Kidney tubule cell (primary cell): ENCODE measurements at places on chromosomes 3 and 15.

GRCh38 chr15:90099072-90099867 is 3.0 kb downstream of the IDH2 start:
- no peak for DNase-seq

GRCh38 chr15:77024273-77025082 is 29.6 kb downstream of the PSTPIP1 start:
- peak; percentile 53 for DNase-seq

DNA sequence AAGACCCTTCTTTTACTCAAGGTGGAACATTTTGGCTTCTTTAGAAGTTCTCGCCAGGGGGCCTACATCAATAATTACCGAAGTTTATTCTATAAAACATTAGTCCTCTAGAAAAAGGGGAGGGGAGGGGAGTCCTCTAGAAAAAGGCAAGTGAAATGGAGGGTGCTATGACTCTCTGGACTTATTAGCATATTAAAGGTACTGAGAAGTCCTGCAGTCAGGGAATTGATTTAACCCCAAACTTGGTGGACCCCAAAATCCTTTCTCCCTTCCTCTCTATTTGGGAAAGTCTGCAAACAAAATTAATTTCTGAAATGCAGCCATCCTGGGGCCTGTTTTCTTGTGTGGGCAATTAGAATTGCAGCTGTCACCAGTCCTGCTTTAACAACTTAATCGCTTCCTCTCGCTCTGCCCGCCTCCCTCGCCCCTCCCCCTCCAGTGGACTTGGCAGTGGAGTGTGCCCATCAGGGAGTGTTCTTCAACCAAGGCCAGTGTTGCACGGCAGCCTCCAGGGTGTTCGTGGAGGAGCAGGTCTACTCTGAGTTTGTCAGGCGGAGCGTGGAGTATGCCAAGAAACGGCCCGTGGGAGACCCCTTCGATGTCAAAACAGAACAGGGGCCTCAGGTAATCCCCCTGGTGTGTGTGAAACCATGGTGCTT is 18.9 kb upstream of the LRRK1 start:
- no peak for DNase-seq

DNA sequence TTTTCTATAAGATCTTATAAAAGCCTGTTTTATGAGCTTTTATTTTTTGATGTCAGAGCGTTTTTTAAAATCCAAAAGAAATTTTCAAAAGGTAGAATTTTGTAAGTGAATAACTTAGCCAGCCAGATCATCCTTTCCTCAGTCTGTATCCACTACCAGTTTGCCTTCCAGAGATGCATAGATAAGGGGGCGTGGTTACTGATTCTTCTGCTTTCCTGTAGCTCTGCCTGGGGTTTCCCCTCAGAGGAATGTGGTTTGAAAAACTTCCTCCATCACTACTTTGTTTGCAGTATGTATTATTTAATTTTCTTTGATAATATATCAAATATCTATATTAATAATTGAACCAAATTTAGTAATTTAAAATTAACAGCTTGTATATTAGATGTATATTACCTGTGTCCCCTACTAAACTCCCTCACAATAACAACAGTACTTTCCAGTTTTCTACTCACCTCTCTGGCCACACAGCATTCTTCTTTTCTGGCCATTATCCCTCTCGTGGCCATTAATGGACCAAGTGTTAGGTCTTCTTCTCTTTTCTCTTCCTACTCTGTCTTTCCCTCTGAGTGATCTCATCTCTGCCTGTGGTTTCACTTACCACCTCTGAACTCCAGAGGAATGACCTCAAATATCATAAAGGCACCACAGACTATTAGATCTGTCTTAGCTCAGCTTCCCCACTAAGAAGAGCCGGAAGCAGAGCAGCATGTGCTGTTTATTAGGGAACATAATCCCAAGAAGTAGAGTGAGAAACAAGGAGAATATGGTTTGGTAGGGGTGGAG is 239.7 kb downstream of the UBE2E2 start:
- peak; percentile 61 for DNase-seq

- no peak for DNase-seq
Measured at GRCh38 chr3:31291818-31292217, 240.9 kb upstream of the STT3B start.

- no peak for DNase-seq
Measured at GRCh38 chr3:53818221-53819162, 27.7 kb downstream of the CHDH start.

DNA sequence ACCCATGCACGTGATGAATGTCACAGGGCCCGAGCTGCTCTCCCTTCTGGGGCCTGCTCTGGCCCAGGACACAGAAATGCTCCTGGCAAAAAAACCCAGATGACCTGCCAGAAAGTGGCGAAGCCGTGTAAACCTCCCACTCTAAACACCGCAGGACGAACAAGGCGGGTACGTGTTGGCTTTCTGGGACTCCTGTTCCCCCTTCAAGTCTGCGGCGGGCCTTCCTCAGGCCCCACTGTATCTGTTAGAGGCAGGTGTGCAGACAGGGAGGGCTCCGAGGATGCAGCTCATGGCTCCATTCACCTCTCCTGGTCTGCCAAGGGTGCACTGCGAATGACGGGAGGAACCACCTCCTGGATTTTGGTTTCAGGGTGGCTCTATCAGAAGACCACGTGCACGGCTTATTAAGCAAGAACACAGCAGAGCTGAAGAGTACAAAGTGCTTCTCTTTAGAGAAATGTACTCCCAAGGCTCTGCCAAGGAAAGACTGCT is 173.8 kb downstream of the ADAMTS17 start:
- no peak for DNase-seq

- DNase-seq, result peak; percentile 92
Measured at GRCh38 chr3:146131616-146132410, 29.2 kb downstream of the PLOD2 start.

DNA sequence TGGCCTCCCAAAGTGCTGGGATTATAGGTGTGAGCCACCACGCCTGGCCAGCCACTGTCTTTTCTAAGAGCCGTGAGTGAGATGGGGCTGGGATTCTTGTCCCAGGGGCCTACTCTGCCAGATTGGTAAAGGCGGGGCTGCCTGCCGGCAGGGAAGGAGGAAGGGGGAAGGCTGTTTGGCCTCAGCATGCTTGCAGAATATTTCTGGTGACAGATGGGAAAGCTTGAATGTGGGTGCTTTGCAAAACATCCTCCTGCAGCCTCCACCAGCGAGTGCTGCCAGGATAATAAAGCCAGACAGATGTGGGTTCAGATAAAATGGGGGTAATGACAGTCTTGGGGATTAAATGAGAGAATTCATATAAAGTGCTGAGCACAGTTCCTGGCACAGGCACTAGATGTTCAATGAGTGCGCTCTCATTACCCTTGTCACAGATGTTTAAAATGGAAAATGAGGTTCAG is 19.8 kb upstream of the ACOX2 start:
- DNase-seq, result no peak

DNA sequence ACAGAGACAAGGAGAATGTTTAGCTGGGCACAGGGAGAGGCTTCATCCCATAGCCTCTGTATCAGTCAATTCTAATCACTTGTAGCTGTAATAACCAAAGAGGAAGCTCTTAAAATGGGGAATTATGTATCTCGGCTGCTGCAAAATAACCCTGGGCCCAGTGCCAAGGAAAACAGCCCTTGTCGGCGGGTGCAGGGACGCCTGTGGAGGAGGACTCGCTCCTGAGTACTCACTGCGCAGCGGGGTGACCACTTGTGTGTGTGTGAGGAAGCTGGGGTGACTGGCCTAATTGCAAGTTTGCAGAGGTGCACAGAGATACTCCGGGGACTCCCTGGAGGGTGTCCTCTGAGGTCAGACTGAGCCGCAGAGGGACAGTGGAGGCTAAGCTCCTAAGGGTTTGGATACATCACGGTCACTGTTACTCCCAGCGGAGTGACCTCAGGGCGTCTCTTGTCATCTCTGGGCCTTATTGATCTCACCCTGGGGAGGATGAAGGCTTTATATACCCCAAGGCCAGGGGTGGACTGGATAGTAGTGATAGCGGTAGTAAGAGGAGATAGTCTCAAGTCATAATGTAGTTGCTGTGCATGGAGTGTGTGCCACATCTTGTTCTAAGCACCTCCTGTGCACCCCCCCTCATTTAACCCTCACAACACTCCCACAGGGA is 37.2 kb downstream of the SLC6A6 start:
- DNase-seq, result no peak

DNA sequence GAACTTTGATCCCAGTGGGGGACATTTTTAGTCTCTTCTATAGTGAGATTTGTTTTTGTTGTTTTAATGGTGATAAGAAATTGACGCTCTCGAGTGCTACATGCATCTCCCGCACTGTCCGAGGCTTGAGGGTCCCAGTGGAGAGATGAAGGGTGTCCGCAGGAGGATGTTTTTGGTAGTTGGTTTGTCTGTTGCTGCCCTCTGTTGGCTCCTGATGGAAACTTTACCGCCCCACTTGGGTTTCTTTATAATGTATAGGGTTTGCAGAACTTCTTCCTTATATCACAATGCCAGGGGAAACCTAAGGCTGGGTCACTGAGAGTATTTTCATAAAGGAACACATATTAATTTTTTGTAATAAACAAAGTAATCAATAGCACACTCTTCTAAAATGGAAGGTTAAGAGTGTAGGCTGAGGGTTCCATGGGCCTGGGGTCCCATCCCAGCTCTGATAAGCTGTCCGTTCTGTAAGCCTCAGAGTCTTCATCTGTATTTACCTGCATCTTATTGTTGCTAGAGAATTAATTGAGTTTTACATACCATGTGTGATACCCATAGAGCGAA is 185.3 kb upstream of the FEZF2 start:
- peak; percentile 16 for DNase-seq

DNA sequence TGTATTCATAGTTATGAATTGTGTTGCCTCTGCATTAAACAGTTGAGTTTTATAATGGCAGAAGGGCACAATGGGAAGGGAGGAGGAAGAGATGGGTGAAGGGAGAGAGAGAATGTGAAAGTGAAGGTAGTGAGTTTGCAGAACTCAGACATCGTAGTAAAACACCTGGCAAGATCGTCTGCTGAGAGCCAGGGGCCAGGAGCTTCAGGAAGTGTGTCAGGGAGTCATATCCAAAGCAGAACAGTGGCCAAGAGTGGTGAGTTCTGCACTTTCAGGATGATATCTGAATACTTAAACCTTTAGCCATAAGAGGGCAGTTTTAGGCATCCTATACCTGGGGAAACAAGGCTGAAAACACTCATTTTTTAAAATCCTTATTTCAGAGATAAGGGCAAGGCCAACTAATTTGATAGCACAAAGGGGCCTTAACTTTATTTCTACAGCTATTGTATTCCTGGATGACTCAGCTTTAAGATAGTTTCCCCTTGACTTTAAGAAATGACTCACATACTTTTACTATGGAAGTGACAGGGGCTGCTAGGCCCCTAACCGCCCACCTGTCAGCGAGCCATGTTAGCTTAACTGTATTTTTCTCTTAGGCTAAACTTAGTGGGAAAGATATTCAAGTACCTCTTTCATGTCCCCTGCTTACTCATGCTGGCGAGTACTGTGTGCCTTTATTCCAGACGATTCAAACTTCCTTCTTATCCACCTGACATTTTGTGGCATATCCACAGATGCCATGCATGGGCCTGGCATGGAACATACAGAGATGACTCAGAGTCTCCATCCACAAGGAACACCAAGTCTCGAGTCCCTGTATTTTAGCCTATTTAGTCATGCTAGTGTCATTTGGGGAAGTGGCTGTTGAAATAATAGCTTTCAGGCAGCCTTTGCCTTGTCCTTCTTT is 53.9 kb downstream of the RLBP1 start:
- peak; percentile 94 for DNase-seq

DNA sequence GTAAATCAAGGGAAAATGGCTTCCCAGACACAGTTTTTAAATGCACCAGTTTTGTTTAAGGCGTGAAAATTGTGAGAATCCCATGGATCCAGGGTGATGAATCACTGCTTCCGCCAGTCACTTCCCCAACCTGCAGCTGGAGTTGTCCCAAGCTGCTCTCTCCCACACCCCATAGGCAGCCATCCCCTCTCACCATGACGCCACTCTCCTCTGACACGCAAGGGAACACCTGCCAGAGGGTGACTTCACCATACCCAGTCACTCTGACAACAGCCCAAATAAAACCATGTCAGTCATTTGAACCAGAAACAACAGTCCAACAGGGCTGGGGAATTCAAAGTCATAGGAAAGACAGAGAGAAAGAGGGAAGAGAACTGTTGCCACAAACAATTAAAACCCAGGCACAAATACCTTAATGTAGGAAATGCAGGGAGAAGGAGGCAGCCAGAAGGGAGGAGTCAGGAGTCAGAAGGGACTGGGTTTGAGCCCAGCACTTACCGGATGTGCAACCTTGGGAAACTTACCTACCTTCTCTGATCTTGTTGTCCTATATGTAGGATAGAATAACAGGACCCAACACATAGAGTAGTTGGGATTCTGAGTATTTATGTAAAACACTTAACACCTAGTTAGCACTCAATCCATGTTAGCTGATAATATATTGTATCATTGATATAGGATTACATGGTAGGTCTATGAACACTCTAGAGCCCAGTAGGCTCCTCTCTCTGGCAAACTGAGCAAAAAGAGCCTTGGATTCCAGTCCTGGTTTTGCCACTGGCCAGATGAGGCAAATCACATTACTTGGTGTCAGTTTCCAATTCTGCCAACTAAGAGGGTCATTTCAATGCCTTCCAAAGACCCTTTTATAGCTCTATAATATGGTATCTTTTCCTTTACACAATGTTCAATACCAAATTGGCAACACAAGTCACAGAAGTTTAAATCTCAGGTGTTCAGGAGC is 326.3 kb upstream of the ICE2 start:
- peak; percentile 87 for DNase-seq

GRCh38 chr15:78772738-78773137 is 38.5 kb downstream of the ADAMTS7 start:
- DNase-seq, result no peak

DNA sequence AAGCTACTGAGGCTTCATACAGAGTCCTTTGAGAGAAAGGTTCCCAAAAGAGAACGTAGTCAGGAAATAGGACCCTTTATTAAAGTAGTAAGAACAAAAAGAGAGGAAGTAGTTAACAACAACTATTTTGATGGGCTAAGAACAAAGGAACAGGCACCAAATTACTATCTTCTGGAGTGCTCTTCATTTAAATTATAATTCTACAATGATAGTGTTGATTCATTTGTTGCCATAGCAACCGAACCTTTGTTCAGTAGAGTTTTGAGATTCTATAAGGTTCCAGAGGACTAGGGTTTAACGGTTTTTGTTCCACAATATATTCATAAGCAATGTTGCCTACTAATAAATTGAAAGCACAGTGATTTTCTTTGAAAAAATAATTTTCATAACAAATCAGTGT is 78.8 kb downstream of the CMSS1 start:
- no peak for DNase-seq

GRCh38 chr3:169739067-169739466 is 25.8 kb downstream of the TERC start:
- no peak for DNase-seq

DNA sequence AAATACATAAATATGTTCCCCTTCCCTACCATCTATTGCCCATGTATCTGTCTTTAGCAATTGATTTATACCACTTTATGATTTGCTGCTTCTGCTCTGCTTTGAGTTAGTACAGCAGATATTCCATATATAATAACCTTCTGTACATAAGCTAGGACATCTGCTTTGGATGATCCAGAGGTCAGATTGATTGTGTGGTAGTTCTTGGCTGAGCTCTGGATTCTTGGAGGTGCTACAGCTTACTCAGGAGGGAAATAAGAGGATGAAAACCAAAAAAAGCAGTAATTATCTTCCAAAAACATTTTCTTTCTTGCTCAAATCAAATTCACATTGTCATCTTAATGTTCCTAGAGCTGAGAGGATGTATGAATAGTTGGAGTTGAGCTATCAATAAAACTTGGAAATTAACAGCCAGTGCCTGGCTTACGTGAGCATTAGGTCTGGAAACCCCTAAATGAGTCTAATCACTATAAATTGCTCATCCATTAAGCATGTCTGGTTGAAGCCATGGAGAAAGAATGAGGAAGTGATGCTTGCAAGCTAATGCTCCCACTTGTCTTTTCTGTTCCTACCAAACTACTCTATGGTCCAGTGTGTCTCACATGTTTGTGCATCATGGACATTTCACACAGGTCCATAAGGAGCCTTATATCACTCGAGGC is 36.3 kb upstream of the TMEM42 start:
- DNase-seq, result peak; percentile 94
